Central memory CD4-positive, alpha-beta T cell (primary cell): ENCODE measurements at places on chromosomes 13 and 19.

- DNase-seq = no peak
Observed at GRCh38 chr13:108993346-108993745, 363.9 kb downstream of the MYO16 start.

DNA sequence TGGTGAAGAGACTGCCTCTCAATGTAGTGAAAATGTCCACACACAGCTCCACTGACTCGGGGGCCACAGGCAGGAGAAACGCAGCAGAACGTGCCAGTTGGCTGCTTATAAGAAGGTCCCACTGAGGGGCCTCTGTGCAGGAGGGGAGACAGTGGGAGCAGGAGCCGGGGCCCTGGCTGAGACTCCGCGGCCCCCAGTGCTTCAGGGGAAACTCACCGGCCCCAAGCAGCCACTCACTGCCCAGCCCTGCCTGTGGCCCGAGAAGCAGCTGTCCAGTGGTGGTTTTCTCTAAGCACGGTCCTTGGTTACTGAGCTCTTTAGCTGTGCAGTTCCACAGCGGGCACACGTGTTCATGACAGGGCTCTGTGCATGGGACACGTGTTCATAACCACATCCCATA lies 91.9 kb upstream of the MCF2L start:
- no peak for DNase-seq

DNA sequence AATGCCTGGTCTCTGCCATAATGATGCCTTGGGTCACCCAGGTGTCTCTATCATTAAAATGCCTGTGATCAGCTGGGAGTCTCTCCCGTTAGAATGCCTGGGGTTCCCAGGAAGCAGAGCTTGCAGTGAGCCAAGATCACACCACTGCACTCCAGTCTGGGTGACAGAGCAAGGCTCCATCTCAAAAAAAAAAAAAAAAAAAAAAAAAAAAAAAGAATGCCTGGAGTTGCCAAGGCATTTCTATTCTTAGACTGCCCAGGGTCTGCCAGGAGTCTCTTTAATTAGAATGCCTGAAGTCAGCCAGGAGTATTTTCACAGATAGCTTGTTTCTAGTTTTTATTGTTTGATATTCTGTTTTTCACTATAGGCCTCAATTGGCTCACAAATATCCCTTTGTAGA lies 1552.5 kb downstream of the UQCRFS1 start:
- DNase-seq = no peak

DNA sequence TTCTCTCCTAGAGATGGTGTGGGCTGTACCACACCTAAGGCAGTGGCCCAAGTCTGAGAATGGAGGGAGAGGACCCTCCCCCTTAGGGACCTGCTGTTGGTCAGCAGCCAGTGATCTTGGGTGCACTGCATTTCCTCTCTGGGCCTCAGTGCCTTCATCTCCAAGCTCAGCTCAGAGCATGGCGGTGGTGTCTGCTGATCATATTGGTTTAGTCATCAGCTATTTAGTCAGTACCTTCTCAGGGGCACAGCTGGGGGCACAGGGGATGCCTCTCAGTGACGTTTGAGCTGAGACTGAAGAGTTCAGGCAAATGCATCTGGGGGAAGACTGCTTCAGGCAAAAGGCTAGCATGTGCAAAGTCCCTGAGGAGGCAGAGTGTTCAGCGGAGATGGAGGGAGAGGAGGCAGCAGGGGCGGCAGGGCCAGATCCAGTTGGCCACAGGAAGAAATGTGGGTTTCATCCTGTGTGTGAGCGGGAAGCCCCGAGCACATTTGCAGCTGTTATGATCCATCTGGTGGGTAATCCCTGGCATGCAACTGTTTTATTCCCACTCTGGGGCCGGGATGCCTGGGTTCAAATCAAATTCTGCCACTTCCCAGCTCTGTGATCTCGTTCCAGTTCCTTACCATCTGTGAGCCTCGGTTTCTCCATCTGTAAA lies 15.7 kb upstream of the PGLS start:
- no peak for DNase-seq

DNA sequence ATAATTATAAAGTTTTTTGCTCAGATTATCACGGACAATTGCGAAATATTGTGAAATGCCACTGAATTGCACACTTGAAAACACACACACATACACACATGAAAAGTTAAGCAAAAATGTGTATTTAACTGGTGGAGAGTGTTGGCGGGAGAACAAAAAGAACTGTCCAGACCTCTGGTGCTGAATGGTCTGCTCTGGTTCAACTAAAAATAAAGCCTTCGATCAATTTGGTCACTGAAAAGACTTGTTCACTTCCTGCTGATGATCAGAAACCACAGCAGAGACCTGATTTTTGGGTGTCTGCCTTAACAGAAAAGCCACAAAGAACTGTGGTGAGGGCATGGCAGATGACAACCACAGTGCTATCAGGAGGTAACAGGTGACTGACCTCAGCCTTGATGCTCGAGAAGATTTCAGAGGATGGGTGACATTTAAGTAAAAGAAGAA lies 4.0 kb upstream of the IGFL1 start:
- DNase-seq = no peak

DNA sequence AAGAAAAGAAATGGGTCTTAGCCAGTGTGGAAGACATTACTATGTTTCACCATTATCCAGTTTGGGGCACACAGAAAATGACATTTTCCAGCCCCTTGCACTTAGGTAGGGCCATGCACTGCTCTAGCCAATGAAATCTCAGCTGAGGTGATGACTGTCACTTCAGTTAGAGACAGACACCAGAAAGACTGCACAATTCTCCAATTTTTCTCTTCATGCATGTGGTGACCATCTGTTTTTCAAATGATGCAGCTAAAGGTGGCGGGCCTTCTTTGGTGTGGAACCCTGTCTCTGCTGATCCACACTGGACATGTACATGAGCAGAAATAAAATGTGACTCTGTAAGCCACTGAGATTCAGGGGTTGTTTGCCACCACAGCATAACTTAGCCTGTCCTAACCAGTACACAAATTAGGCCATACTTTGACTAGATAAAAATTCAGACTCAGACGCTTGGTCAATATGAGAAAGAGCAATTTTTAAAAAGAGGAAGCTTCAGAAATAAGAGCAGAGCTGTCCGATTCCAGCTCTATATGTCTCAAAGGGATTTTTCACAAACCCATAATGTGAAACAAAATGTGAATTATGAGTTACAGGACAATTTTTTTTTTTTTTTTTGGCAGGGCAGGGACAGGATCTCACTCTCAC lies 6.7 kb downstream of the ZNF565 start:
- DNase-seq = no peak

GRCh38 chr13:79898996-79899395 lies 418.0 kb downstream of the NDFIP2 start:
- DNase-seq = no peak

DNA sequence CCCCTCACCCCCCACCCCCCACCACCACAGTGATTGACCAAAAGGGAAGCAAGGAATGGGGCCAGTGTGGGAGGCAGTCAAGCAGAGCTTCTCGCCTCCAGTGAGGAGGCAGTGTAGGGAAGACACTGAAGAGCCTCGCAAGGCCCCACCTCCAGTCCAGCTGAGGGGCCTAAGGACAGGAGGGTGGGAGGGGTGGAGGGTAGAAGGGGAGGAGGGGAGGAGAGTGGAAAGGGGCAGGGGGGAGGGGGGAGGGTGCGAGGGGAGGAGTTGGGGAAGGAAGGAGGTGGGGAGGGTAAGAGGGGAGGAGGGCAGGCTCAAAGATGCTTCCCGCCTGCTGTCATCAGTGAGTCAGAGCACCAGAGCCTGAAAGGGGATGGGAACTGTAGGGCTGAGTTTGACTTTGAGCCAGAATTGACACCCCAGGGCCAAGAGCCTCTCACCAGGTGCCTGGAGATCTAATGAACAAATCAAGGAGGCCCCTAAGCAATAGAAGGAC lies 786.2 kb downstream of the UQCRFS1 start:
- DNase-seq = no peak

DNA sequence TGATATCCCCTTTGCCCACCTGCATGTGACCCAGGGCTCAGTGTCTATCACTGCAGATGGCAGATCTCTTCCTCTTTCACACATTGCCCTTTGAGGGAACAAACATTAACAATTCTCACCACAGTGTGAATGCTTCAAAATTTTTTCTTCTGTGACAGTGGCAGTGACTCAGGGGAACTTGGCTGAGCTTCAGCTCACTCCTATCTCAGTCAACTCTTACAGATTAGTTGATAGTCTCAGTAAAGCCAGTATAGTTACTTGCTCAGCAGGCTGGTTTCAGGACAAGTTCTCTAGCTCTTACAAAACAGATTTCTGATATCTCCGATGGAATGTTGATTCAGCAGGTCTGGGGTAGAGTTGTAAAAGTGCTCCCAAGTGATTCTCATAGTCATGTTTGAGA lies 166.9 kb downstream of the DLEU7 start:
- DNase-seq = no peak

DNA sequence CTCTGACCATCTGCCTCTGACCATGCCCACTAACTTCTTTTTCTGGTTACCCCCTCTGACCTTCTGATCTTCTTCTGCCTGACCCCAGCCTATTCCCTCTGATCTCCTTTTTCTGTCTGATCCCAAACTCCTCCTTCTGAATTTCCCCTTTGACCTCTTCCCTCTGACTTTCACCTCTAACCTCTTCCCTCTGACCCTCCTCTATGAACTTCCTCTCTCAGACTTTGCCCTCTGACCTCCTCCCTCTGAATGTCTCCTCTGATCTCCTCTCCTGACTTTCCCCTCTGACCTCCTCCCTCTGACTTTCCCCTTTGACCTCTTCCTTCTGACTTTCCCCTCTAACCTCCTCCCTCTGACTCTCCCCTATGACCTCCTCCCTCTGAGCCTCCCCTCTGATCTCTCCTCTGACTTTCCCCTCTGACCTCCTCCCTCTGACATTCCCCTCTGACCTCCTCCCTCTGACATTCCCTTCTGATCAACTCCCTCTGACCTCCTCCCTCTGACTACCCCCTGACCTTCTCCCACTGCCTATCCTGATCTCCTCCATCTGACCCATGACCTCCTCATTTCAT lies 3.5 kb downstream of the COL5A3 start:
- DNase-seq = no peak

DNA sequence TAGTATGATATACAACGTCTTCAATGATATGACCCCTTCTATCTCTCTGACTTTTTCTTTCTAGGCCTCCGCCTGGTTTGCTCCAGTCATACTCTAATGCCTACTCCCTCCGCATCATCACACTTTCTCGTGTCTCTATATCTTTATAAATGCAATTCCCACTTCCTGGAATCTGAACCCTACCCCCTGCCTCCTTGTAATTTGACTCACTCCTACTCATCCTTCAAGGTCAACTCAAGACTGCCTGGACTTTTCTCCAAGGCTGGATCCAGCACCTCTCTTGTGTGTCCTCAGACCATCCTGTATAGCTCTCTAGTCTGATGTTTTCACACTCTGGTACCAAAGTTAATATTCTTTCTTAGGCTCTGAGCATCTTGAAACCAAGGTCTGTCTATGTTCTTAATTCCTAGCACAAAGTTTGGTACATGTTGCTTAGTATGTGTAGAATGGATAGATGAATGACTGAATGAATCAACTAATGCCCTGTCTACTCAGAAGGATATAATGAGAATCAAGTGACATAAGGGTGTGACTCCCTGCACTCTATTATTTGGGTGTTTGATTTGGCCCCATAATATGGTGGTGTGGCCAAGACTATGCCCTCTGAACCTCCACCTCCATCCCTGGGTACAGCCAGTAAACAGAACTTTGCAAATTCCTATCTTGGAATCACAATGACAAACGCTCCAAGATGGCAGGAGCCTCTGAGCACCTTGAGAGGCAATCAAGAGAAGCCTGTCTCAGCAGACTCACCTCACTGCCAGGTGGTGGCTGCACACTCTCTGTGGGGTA lies 74.3 kb upstream of the SERP2 start:
- no peak for DNase-seq

DNA sequence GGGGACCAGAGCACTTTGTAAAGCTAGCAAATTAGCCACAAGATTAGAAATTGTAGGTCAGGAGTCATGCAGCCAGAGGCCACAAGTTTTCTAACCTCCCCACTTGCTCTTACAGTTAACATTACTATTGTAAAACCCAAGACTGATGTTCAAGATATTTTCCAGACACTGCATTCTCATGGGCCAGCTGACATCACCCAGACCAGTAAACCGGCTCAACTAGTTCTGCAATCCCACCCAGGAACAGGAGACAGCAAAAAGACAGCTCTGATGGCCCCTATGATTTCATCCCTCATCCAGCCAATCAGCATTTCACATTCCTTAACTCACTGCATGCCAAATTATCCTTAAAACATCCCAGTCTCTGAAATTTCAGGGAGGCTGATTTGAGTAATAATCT lies 178.5 kb downstream of the PRR20E start:
- DNase-seq = no peak

DNA sequence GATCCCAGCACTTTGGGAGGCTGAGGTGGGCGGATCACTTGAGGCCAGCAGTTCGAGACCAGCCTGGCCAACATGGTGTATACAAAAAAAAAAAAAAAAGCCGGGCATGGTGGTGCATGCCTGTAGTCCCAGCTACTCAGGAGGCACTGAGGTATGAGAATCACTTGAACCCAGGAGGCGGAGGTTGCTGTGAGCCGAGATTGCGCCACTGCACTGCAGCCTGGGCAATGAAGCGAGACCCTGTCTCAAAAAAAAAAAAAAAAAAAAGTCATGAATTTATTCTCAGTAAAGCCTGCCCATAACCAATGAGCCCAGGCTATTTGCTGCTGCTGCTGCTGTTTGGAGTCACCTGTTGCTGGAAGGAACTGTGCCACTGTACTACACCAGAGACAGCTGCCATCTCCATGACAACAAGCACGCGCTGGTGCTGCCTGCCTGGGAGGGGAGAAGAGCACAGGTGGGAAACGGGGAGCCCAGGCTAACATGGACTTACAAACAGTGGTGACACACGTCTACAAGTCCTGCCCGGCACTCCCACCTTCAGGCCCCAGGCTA lies 11.3 kb downstream of the ZFR2 start:
- no peak for DNase-seq

GRCh38 chr19:13172346-13173138 lies 22.3 kb downstream of the IER2 start:
- peak; percentile 67 for DNase-seq

DNA sequence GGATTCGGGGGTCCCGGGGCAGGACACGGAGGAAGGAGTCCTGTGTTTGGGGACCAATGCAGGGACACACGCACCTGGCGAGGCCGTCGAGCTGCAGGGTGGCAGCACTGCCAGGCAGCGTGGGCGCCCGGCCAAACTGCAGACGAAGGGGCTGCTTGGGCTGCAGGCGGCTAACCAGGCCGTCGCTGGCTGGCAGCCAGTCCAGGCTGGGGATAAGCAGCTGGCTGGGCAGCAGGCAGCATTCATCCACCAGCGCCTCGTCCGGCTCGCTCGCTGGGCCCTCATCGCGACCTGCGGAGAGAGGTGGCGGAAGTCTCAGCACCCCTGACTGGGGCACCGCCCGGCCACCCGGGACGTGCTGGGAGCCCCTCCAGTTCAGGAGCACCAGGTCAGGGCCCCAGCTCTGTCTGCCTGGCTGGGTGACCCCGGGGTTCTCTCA lies 11.5 kb downstream of the CFD start:
- no peak for DNase-seq

- no peak for DNase-seq
Observed at GRCh38 chr13:78868991-78869390, 210.0 kb upstream of the OBI1 start.
